CD4-positive, alpha-beta T cell (primary cell): ENCODE measurements at places on chromosomes 12 and 14.

GRCh38 chr12:92556637-92557421 lies 146.0 kb upstream of the PLEKHG7 start:
- H3K27ac ChIP-seq, result peak overlapping the region; percentile 33
- peaks cover 17% of the 10 kb centered on the region for H3K4me1 ChIP-seq
- no peaks in the 10 kb centered on the region for H3K36me3 ChIP-seq

GRCh38 chr12:47881826-47882427 lies 22.9 kb downstream of the VDR start:
- H3K27ac ChIP-seq, result no peak overlapping the region
- DNase-seq, result no peak
- H3K27me3 ChIP-seq, result no peaks in the 10 kb centered on the region
- H3K36me3 ChIP-seq, result no peaks in the 10 kb centered on the region
- no peak overlapping the region for H3K4me3 ChIP-seq
- peaks cover 44% of the 10 kb centered on the region for H3K4me1 ChIP-seq

GRCh38 chr12:66195242-66195641 lies 6.2 kb downstream of the IRAK3 start:
- no peaks in the 10 kb centered on the region for H3K36me3 ChIP-seq
- no peak overlapping the region for H3K27ac ChIP-seq
- no peak overlapping the region for H3K4me3 ChIP-seq
- peaks cover 12% of the 10 kb centered on the region for H3K27me3 ChIP-seq
- DNase-seq, result no peak

DNA sequence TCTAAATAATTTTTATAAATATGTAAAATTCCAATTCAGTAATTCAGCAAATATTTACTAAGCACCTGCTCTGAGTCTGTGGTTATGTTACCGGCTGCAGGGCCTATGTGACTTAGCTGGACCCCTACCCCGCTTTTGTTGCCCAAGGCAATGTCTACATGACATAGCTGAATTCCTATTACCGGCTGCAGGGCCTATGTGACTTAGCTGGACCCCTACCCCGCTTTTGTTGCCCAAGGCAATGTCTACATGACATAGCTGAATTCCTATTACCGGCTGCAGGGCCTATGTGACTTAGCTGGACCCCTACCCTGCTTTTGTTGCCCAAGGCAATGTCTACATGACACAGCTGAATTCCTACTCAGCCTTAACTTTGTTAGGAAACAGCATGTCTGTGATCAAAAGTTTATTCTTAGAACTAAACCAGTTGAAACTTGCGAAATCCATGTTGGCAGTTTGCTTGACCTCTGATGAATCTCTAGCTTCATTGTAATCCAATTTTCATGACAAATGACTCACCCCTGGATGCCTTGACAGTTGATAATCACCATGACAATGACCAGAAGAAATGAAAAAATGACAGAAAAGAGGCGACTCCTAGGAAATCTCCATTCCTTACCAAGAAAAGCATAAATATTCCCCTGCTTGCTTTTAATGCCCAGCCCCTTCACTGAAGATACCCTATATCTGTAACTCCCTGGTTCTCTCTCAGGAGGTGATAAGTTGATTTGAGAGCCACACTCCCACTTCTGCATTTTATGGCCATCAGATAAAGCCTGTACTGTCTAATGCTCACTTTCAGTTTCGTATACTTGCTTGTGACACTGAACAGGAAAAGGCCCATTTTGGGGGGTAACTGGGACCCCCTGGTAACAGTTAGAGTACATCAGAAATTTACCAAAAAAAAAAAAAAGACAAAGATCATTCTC lies 148.4 kb upstream of the SYT10 start:
- H3K36me3 ChIP-seq, result no peaks in the 10 kb centered on the region
- H3K27me3 ChIP-seq, result no peaks in the 10 kb centered on the region
- no peak overlapping the region for H3K27ac ChIP-seq
- DNase-seq, result peak; percentile 18

- no peak overlapping the region for H3K27ac ChIP-seq
- peaks cover 52% of the 10 kb centered on the region for H3K4me1 ChIP-seq
- peak; percentile 68 for DNase-seq
- no peak overlapping the region for H3K4me3 ChIP-seq
- peaks cover 89% of the 10 kb centered on the region for H3K36me3 ChIP-seq
- H3K27me3 ChIP-seq, result no peaks in the 10 kb centered on the region
These were observed 26.4 kb downstream of the TESPA1 start for GRCh38 chr12:54958048-54958658.

DNA sequence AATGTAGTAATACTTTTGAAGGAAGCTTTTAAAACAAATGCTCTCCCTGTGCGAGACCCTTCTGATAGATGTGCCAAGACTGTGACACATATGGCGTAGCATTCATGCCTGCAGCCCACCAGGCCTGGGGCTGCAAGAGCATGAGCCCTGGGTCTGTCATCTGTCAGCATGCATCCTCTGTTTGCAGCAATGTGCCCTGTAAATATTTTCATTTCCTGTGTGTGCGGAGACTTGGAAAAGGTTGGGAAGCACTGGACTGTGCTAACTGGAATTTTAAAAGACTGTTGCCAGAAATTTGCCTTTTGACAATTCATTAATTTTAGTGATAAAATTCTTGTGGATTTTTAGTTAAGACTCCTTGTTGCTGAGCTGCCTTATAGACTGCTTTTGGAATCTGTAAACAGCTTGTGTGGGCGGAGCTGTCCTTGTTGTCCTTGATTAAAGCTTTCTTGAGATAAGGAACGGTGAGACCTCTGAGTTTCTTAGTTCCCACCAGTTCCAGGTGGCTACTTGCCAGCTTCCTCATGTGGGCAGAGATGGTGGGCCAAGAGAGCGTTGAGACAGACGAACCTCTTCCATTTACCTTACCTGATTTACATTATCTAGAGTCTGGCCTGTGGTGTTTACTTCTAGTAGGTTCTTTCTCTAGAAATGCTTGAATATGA lies 23.4 kb downstream of the MARK3 start:
- no peak overlapping the region for H3K4me3 ChIP-seq
- no peak overlapping the region for H3K27ac ChIP-seq
- H3K36me3 ChIP-seq, result peaks cover 48% of the 10 kb centered on the region
- H3K4me1 ChIP-seq, result peaks cover 11% of the 10 kb centered on the region
- DNase-seq, result no peak
- no peaks in the 10 kb centered on the region for H3K27me3 ChIP-seq

DNA sequence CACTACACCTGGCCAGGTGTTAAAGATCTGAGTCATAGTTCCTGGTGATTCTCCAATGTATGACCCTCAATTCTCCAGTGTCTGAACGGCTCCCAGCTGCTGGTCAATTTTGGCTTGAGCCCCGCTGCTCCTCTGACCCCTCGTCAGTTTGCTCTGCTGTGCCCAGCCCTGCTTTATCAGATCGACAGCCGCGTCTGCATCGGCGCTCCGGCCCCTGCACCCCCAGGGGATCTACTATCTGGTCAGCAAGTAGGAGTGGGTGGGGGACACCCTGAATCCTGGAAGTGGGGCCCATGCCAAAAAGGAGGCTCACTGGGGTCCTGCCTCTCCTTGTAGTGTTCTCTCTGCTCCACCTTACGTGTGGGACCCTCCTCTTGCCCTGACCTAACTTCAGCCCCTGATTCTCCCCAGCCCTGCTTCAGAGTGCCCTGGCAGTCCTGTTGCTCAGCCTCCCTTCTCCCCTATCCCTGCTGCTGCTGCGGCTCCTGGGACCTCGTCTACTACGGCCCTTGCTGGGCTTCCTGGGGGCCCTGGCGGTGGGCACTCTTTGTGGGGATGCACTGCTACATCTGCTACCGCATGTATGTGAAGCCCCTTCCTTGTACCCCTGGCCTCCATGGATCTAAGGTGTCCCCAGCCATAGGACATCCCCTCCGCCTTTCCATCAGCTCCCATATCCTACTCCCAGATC lies 5.0 kb downstream of the SLC39A5 start:
- H3K4me3 ChIP-seq, result no peak overlapping the region
- no peak for DNase-seq
- no peaks in the 10 kb centered on the region for H3K4me1 ChIP-seq
- no peaks in the 10 kb centered on the region for H3K27me3 ChIP-seq
- no peak overlapping the region for H3K27ac ChIP-seq

DNA sequence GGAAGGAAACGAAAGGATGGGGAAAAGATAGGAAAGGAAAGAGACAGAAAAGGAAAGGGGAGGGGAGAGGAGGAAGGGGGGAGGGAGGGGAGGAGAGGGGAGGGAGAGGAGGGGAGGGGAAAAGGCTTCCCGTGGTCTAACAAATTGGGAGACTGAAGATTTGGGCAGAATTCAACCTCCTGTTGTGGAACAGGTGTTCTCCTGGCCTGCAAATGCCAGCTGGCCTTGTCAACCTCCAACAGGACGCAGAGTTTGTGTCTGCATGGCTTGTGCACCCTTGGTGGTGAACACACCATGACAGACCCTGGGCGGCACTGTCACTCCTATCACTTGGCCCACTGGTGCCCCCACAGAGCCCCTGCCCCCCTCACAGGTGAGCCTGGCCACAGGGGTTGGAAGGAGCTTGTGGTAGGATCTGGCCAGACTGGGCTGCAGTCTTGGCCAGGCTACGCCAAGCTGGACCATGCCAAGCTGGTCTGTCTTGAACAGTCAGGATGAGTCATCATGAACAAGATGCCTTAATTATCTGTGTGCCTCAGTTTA lies 321.6 kb downstream of the BCL11B start:
- no peaks in the 10 kb centered on the region for H3K4me1 ChIP-seq
- no peaks in the 10 kb centered on the region for H3K36me3 ChIP-seq
- DNase-seq, result no peak
- H3K4me3 ChIP-seq, result no peak overlapping the region

- no peaks in the 10 kb centered on the region for H3K27me3 ChIP-seq
- H3K4me1 ChIP-seq, result no peaks in the 10 kb centered on the region
- no peak for DNase-seq
- no peaks in the 10 kb centered on the region for H3K36me3 ChIP-seq
- H3K4me3 ChIP-seq, result no peak overlapping the region
These were observed 57.2 kb upstream of the RHOJ start for GRCh38 chr14:63147018-63147417.

- no peaks in the 10 kb centered on the region for H3K36me3 ChIP-seq
- H3K4me1 ChIP-seq, result peaks cover 9% of the 10 kb centered on the region
- H3K4me3 ChIP-seq, result no peak overlapping the region
- H3K27ac ChIP-seq, result no peak overlapping the region
- DNase-seq, result no peak
- H3K27me3 ChIP-seq, result no peaks in the 10 kb centered on the region
These were observed 24.6 kb downstream of the RPS6KA5 start for GRCh38 chr14:91035855-91036254.

GRCh38 chr14:47590767-47591495 lies 84.5 kb downstream of the MDGA2 start:
- H3K27ac ChIP-seq, result no peak overlapping the region
- DNase-seq, result no peak
- H3K27me3 ChIP-seq, result no peaks in the 10 kb centered on the region
- no peaks in the 10 kb centered on the region for H3K36me3 ChIP-seq

- peaks cover 10% of the 10 kb centered on the region for H3K36me3 ChIP-seq
- H3K27me3 ChIP-seq, result no peaks in the 10 kb centered on the region
- no peak for DNase-seq
- no peak overlapping the region for H3K27ac ChIP-seq
These were observed 33.8 kb downstream of the ZFYVE21 start for GRCh38 chr14:103749452-103749851.
